Camera-type eye (tissue), 1 donor: ENCODE measurements at places on chromosomes 12 and 14. TPM values are rescaled to one million over a fixed set of nuclear protein-coding genes. Genes with fewer than 3 reads are reported as not detected.

The AKAP3 gene
- total RNA-seq = 0.99 TPM

The MYL6B gene
- 153 TPM for total RNA-seq

The MUCL1 gene
- not detected for total RNA-seq

The NAP1L1 gene
- total RNA-seq = 460 TPM

The IFNG gene
- total RNA-seq = not detected

The NRIP2 gene
- 3.7 TPM for total RNA-seq

The TMEM63C gene
- total RNA-seq = 1.6 TPM

The CPSF6 gene
- 137 TPM for total RNA-seq

The SSPN gene
- 41.0 TPM for total RNA-seq

The PDZRN4 gene
- total RNA-seq = 5.2 TPM

The PTGDR gene
- total RNA-seq = 1.6 TPM

The PLCZ1 gene
- total RNA-seq = not detected

The POTEG gene
- not detected for total RNA-seq
